ENCODE measurements at places on chromosomes 13 and 19.

DNA sequence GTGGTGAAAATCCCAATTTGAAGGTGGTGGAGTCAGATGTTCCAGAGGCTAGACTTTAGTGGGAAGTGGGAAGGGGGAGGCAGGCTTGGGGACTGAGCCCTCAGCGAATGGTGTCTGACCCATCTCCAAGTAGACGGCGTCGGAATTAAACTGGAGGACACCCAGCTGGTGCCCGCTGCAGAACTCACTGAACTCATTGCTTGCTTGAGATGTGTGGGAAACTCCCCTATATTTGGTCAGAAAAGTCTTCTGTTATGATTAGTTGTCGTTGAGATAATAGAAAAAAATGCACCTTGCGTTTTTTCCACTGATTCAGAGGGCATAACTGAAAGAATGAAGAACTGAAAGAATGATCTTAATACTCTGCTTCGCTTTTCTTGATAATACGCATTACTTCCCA lies 871 bp upstream of the ZNF583 start:
- peaks cover 30% of the 10 kb centered on the region for H3K4me1 ChIP-seq
- peak overlapping the region; percentile 92 for H3K27ac ChIP-seq
- H3K4me3 ChIP-seq = peak overlapping the region; percentile 89

DNA sequence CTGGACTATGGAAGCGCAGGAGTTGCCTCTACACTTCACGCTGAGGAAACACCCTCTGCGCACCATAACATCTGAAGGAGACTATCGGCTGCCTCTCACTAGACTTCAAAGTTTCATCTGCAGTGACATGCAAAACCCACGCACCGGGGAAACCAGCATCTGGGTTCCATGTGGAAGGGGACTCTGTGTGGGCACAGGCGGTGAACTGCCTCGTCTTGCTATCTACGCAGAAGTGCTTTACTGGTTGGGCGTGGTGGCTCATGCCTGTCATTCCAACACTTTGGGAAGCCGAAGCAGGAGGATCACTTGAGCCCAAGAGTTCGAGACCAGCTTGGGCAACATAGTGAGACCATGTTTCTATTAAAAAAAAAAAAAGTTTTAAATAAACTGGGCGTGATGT lies 116.4 kb downstream of the STK24 start:
- H3K27ac ChIP-seq = no peak overlapping the region
- H3K4me3 ChIP-seq = no peak overlapping the region
- no peak for DNase-seq
- no peaks in the 10 kb centered on the region for H3K27me3 ChIP-seq
- H3K36me3 ChIP-seq = peaks cover 93% of the 10 kb centered on the region

DNA sequence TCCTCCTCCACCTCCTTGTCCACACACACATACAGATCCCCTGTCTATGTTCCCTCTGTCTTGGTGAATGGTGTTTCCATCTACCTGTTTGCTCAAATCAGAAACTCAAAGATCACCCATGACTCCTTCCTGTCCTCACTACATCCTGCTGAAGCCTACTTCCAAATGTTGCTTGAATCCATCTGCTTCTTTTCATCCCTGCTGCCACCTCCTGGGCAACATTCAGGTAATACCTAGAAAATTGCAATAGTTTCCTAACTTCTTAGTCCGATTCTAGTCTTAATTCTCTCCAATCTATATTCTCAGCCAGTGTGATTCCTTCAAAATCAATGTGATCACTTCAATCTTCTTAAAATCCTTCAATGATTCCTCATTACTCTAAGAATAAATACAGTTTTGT lies 155.5 kb upstream of the STARD13 start:
- no peaks in the 10 kb centered on the region for H3K4me1 ChIP-seq
- no peak overlapping the region for H3K4me3 ChIP-seq
- H3K36me3 ChIP-seq = no peaks in the 10 kb centered on the region
- H3K27me3 ChIP-seq = no peaks in the 10 kb centered on the region
- H3K27ac ChIP-seq = no peak overlapping the region

GRCh38 chr19:42252365-42253244 lies 2.3 kb downstream of the ERF start:
- DNase-seq = no peak
- H3K36me3 ChIP-seq = peaks cover 27% of the 10 kb centered on the region
- no peaks in the 10 kb centered on the region for H3K27me3 ChIP-seq
- H3K27ac ChIP-seq = peak overlapping the region; percentile 91
- peaks cover 28% of the 10 kb centered on the region for H3K4me1 ChIP-seq

GRCh38 chr13:41955605-41956004 lies 5.3 kb downstream of the VWA8 start:
- DNase-seq = no peak
- H3K27ac ChIP-seq = no peak overlapping the region
- H3K27me3 ChIP-seq = no peaks in the 10 kb centered on the region
- H3K4me3 ChIP-seq = no peak overlapping the region
- H3K4me1 ChIP-seq = peaks cover 22% of the 10 kb centered on the region
- H3K36me3 ChIP-seq = no peaks in the 10 kb centered on the region

DNA sequence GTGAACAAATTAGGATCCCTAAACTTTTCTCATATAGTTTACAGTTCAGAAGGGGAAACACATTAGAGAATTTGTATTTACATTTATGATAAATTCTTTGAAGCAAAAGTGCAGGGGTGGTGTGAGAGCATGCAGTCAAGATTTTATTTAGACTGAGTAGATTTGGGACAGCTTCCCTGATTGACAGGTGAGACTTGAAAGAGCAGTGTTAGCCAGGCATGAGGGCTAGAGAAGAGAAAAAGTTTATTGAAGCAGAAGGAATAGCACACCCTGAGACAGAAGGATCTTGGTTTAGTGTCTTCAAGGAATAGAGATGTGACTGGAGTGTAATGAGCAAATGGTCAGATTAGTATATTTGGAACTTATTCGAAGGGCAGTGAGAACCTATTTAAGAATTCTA lies 50.5 kb downstream of the PDS5B start:
- no peaks in the 10 kb centered on the region for H3K27me3 ChIP-seq
- H3K27ac ChIP-seq = no peak overlapping the region
- no peaks in the 10 kb centered on the region for H3K36me3 ChIP-seq
- no peak overlapping the region for H3K4me3 ChIP-seq

DNA sequence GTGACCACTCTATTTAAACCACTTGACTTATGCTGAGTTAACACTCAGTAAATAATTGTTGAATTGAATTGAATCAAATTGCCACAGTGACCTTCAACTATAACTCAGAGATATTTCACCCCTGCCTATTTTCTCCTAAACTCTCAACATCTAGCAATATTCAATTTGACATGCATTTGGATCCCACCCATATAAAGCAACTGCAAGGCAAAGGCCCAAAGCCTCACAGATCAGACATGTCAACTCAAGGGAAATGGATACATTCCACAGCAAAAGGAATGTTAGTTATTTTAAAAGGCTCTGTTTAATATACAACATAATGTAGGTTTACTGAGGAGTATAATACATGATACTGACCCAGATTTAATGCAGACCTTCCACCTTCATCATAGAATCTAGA lies 107.4 kb downstream of the KCTD12 start:
- no peaks in the 10 kb centered on the region for H3K27me3 ChIP-seq
- no peaks in the 10 kb centered on the region for H3K36me3 ChIP-seq
- no peak overlapping the region for H3K4me3 ChIP-seq

DNA sequence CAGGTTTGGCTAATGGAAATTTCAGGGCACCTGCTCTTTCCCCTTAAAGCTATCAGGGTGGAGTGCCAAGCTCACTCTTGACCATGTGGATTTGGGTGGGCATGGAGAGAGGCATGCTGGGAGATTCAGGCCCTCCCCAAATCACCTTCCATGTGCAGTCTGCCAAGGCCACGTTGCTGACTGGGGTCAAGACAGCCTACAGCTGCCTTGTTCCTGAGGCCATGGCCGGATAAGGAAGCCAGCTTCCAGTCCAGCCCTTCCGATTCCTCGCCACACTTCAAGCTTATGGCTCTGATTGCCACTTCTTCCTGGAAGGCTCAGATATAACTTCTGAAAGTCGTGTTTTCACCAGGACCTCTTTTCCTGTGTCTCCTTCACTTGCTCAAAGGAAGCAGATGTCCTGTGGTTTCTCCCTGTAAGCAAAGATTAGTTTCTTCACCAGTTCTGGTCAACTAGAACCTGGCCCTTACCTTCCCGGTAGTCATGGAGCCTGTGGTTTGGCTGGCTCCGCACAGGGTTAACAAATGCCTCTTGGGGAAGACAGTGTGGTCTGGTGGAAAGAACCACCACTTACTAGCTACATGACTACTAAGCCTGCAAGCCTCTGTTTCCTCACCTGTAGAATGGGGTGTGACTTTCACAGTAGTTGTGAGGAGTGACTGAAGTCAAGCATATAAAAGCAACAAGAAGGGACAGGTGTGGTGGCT lies 16.1 kb upstream of the TPT1 start:
- H3K27me3 ChIP-seq = no peaks in the 10 kb centered on the region
- H3K27ac ChIP-seq = no peak overlapping the region
- no peaks in the 10 kb centered on the region for H3K4me1 ChIP-seq
- peaks cover 16% of the 10 kb centered on the region for H3K36me3 ChIP-seq
- no peak for DNase-seq
